ENCODE measurements at places on chromosomes 2 and 18.

DNA sequence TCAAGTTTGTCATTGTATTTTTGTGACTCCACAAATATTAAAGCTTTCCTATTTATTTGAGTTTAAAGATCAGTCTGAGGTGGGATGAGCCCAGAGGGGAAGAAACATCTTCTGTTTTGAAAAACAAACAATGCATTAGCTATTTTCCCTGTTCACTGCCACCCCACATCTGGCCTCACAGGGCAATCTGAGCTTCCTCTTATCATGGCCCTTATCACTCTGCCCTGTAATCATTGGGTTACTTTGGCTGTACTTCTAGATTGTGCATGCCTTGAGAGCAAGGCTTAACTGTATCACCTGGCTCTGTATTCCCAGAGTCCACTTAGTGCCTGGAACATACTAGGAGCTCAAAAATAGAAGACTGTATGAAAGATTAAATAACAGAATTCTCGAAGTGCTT, 241.6 kb upstream of the NT5C1B start:
- no peaks in the 10 kb centered on the region for H3K27me3 ChIP-seq
- H3K4me3 ChIP-seq: no peak overlapping the region
- peaks cover 12% of the 10 kb centered on the region for H3K4me1 ChIP-seq
- H3K27ac ChIP-seq: no peak overlapping the region

DNA sequence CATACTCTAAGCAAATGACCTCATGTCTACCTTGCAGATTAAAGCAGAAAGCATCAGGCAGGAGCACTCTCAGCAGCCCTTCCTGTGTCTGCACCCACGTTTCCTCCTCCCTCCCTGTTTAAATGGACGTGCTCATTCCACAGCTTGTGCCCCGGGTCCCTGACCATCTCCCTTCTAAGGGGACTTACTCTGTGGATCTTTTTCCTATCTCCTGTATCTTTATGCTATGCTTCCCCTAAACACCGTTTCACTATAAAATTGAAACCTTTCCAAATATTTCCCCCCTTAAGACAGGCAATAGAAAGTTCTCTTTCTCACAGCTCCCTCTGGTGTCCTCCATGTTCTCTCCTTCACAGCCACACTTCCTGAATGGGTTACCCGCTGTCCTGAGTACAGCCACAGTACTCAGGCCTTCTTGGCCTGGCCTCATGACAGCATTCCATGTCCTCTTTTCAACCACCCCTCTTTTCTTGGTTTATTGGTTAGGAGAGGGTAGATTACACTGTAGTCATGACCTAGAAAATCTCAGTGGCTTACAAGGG, 41.1 kb downstream of the TMEM185B start:
- H3K27me3 ChIP-seq: no peaks in the 10 kb centered on the region
- DNase-seq: no peak
- H3K36me3 ChIP-seq: no peaks in the 10 kb centered on the region
- H3K4me3 ChIP-seq: no peak overlapping the region
- H3K27ac ChIP-seq: no peak overlapping the region

DNA sequence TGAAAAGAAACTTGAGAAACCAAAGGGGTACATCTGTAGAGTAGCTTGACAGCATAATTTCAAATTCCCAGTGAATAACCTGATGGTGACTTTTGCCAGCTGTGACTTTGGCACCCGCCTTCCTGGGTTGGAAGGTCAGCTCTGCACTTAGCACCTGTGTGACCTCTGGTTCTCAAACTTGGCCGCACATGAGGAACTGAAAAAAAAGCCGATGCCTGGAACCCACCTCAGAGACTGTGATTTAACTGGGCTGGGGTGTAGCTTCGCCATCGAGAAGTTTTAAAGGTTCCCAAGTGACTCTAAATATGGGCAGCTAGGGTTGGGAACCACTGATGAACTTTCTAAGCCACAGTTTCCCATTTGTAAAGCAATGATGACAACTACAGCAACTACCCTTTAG, 6.5 kb downstream of the EFEMP1 start:
- no peak for DNase-seq
- H3K4me3 ChIP-seq: no peak overlapping the region
- no peaks in the 10 kb centered on the region for H3K27me3 ChIP-seq
- no peaks in the 10 kb centered on the region for H3K36me3 ChIP-seq

GRCh38 chr2:120851116-120851773, 115.6 kb downstream of the GLI2 start:
- no peaks in the 10 kb centered on the region for H3K36me3 ChIP-seq
- no peak for DNase-seq
- H3K27me3 ChIP-seq: no peaks in the 10 kb centered on the region
- no peaks in the 10 kb centered on the region for H3K4me1 ChIP-seq

GRCh38 chr2:200087451-200087850, 132.1 kb downstream of the MAIP1 start:
- H3K4me3 ChIP-seq: no peak overlapping the region
- no peak overlapping the region for H3K27ac ChIP-seq
- no peak for DNase-seq
- H3K27me3 ChIP-seq: peaks cover 7% of the 10 kb centered on the region
- H3K4me1 ChIP-seq: no peaks in the 10 kb centered on the region

GRCh38 chr2:8527031-8527430, 154.8 kb upstream of the ID2 start:
- H3K27me3 ChIP-seq: peaks cover 3% of the 10 kb centered on the region
- H3K4me3 ChIP-seq: no peak overlapping the region
- H3K36me3 ChIP-seq: no peaks in the 10 kb centered on the region
- no peak for DNase-seq
